ENCODE measurements at places on chromosomes 7 and 10.

GRCh38 chr10:80539421-80540031 is 1.8 kb downstream of the SH2D4B start:
- no peak for DNase-seq

DNA sequence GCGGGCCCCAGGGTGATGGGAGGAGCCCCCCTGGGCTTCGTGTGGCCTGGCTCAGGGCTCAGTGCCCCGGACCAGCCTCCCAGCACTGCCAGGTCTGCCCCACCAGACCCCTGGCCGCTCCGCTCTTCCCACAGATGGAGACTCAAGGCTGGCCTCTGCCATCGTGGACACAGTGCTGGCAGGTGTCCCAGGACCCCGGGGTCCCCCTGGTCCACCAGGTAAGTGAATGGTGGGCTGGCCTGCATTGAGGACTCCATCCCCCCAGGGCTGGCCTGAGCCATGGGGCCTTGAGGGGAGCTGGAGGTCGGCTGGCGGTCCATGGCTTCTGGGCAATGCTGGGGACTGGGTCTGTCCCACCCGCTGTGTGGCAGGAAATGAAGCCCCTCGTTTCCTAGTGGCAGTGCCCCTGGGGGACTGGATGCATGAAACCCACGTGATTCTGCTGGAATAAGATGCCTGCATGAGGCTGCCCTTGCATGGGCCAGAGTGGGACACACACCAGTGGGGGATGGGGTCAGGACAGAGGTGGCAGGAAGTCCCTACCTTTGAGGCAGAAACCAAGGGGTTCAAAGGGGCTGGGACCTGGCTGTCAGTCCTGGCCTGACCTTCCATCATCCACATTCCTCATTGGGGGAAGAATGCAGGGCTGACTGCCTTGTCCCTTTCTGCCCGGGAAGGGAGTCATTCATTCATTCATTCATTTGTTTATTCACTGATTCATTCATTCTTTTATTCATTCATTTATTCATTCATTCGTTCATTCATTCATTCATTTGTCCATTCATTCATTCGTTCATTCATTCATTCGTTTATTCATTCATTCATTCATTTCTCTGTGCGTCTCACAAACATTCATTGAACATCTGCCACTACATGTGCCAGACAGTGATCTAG is 81.8 kb downstream of the MYL10 start:
- DNase-seq: no peak

DNA sequence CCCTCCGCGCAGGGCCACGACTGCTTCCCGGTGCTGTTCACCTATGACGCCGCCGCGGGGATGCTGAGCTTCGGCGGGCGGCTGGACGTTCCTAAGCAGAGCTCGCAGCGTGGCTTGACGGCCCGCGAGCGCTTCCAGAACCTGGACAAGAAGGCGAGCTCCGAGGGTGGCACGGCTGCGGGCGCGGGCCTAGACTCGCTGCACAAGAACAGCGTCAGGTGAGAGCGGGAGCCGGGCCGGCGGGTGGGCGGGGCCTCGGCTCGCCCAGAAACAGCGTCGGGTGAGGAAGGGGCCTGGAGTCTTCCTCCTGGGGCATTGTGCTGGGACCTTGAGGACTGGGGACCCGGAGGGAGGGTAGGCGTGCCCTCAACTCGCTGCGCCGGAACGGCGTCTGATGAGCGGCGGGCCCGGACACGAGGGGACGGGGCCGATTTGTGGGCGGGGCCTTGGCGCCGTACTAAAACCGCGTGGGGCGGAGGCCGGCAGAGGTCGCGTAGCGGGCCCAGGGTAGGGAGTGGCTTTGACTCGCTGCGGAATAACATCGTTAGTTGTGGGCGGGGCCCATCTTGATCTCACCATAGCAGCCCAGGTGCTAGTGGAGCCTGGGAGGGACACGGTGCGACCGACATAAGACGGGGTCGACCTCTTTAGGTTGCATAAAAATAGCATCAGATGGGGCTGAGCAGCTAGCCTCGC is 15.6 kb downstream of the PDAP1 start:
- DNase-seq: no peak

GRCh38 chr7:38294926-38295325 is 21.5 kb upstream of the TARP start:
- DNase-seq: no peak

DNA sequence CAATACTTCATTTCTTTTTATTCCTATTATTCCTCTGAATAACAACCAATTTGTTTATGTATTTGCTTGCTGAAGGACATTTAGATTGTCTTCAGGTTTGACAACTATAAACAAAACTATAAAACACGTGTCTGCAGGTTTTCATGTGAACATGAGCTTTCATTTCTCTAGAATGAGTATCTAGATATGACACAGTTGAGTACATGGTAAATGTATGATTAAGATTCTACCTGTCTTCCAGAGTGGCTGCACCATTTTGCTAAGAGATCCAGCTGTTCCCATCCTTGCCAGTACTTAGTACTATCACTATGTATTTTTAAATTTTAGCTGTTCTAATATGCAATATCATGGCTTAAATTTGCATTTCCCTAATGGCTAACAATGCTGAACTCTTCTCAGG is 10.1 kb downstream of the MCMBP start:
- DNase-seq: no peak

DNA sequence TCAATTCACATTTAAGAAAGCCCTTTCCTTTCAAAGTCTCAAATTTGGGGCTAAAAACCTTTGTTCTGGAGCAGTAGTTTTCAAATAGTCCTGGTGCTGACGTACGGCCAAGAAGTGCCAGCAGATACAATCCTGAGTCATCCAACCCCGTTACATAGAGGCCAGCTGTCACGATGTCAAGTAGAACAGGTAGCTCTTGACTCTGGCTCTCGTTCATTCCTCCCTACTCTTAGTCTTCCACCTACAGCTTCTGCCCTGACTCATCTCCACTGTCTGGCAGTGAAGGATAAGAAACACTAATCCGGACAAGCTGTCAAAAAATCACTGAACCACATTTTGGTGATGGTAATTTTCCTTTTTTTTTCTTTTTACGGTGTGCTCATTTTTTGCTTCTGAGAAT is 132.4 kb upstream of the PTN start:
- no peak for DNase-seq

GRCh38 chr7:117472335-117472734 is 7.5 kb upstream of the CFTR start:
- DNase-seq: no peak

DNA sequence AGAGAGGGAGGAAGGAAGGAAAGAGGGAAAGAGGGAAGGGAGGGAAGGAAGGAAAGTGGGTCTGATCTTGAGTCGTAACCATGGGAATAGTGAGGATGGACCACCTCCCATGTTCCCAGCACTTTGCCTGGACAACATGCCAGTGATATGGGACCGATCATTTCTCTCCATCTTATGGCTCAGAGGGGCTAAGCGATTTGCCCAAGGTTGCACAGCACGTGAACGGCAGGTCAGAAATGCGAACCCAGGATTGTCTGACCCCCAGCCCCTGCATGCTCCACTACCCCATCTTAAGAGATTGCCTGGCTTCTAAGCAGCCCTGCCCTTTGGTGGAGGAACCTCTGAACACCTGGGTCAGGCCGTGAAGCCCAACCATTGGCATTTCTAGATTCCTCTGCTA is 109.0 kb upstream of the CARD11 start:
- DNase-seq: no peak

DNA sequence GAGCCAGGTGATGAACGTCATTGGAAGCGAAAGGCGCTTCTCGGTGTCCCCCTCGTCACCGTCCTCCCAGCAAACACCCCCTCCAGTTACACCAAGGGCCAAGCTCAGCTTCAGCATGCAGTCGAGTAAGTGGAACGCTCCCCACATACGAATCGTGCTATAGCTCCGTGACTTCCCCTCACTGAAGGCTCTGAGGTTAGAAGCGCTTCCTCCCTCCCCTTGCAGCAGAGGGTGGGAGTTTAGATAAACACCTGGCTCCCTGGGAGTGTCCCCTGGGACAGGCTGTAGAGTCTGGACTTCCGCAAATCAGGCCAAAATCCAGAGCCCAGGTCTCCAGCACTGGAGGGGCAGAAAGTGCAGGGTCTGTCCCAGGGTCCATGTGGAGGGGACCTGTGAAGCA is 105.0 kb upstream of the NPS start:
- DNase-seq: no peak

DNA sequence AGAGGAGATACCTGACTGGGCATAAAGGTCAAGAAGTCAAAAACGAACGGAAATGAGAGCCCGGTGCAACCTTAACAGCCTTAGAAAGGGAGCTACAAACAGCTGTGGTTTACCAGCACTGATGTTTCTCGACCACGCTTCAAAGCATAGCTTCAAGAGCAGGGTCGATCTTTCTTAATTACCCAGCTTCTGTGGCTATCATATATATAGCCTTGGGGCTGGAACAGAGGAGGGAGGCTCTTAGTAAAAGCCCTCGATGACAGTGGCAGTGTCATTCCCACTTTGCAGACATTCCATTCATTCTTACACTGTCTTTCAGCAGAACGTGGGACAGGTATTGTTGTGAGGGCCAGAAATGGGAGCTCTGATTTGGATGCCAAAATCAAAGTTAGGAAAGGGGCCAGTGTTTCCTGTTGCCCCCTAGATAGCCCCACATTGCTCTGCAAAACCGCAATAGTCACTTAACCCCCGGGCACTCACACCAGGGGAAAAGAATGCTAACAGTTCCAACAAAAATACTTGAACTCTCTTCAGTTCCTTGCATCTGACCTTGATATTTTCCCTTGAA is 141.5 kb downstream of the MTPAP start:
- no peak for DNase-seq

GRCh38 chr7:81267508-81267907 is 348.7 kb upstream of the SEMA3C start:
- no peak for DNase-seq

DNA sequence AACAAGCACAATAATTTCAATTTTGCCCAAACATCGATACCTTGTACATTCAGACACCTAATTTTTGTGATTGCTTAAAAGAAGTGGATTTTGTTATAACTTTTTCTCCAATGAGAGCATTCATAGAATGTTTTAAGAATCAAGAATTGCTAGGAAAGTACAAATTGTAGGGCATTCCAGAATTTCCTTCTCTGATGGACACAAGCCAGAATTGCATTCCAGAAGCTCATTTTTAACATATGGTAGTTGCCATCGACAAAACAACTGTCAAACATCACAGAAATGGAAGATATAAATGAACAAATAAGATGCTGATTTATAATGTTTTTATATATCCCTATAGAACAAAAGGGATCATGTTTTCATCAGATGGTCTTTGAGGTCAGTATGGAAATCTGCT is 258.4 kb upstream of the NPVF start:
- DNase-seq: no peak

DNA sequence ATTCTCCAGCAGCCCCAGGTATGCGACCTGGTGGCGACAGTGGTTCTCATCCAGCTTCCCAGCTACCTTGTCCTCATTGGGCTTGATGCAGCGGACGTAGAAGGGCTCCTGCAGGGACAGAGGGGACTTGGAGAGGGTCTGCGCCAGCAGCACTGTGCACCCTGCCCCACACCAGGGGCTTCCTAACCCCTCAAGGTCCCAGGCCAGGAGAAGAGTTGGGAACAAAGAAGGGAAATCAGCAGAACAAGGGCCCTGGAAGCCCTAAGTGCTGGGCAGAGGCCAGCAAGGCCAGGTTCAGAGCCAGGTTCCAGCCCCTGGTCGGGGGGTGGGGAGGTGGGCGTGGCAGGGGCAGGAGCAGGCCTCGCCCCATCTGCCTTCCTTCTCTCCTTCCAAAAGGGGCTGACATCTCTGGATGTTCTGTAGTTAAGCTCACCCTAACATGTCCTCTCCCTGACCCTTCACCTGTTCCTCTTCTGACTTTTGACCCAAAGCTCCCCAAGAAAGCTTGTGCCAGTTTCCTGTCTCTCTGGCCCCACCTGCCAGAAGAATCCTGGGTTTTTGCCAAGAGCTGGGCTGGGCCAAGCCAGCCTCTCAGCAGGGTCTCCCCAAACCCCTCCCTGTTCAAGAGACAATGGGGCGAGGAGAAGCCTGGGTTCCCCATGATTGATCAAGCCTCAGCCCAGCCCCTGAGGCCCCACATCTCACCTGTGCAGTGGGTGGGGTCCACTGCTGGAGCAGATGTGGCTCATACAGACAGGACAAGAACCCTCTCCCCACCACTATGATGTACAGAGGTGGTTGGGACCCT is 11.9 kb downstream of the MYO1G start:
- DNase-seq: no peak

DNA sequence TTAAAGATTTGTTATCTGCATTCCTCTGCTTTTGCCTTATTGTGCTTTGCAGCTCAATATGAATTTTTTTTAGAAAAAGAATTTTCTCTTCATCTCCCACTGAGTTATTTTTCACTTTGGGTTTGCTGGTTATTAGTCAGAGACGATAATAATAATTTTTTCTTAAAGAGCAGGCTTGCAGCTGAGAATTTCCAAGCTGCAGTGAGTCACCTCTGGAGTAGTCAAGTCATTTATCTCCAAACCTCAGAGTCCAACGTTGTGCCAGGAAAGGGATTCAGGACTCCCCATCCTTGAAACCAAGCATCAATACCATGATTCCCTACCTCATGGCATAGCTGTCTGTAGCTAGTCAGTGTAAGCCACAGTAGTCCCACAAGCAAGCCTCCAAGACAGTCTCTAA is 15.2 kb upstream of the EGR2 start:
- no peak for DNase-seq

- DNase-seq: no peak
Measured at GRCh38 chr7:64314566-64314965, 805 bp downstream of the ZNF736 start.

- no peak for DNase-seq
Measured at GRCh38 chr7:148727501-148728278, 29.0 kb downstream of the CUL1 start.

DNA sequence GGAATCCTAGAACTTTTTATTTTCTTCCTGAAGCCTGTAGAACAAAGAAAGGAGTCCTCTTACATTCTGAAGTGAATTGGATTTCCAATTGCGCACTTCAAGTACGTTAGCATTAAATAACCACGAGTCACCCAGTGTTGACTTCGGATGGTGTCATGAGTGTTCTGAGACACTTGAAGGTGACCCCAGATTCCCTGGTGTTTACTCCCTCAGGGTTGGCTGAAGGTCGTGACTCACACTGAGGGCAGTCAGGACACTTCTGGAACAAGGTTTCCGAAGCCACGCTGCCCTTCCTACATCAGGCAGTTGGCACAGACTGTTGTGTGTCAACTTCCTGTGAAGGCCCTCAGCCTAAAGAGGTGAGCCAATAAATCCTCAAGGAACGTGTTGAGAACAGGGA is 186.6 kb upstream of the CELF2 start:
- DNase-seq: no peak

DNA sequence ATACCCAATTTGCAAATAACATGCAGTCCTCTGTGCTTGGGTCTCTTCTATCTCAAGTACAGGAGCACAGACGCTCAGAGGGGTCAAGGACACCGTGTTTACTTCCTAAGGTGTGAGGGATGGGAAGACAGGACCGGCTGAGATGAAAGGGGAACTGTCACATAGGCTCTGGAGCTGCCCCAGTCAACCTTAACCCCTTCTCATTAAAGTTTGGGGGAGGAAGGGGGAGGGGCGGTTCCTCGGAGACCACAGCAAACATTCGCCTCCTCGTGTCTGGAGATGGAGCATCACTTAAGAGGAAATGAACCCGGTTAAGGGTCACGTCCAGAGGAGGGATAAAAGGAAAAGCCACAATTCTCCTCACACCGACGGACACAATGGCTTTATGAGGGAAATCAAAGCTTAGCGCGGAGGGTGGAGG is 1.1 kb downstream of the SH3PXD2A start:
- no peak for DNase-seq

- no peak for DNase-seq
Measured at GRCh38 chr7:23098460-23098859, 7.1 kb upstream of the KLHL7 start.

Measured in midbrain (tissue), 1 donor.